Calu3 (cell line): ENCODE measurements at places on chromosomes 13 and 19.

DNA sequence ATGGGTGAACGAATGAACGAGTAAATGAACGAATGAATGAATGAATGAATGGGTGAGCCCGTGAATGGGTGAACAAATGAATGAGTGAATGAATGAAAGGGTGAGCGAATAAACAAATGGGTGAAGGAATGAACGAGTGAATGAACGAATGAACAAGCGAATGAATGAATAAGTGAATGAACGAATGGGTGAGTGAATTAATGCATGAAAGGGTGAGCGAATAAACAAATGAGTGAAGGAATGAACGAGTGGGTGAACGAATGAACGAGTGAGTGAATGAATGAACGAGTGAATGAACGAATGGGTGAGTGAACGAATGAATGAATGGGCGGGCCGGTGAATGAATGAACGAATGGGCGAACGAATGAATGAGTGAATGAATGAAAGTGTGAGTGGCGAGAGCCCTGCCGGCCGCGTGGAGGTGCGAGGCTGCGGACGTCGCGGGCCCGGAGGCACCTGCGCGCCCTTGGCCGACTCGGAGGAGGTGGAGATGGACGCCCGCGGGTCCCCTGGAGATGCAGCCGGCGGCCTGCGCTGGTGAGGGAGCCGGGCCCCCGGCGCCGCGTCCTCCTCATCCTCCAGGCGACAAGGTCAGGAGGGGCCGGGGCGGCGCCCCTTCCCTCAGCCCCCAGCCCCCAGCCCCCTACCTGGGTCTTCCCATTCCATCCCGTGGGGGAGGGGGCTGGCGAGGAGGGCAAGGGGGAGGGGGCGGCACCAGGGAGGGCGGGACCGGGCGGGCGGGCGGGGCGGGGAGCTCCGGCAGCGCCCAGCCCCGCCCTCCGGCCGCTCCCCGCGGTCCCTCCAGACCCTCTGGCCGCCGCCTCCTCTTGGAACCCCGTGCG is 15.4 kb downstream of the ANKRD24 start:
- H3K27me3 ChIP-seq: peaks cover 92% of the 10 kb centered on the region
- peaks cover 12% of the 10 kb centered on the region for H3K4me1 ChIP-seq
- DNase-seq: no peak
- peaks cover 10% of the 10 kb centered on the region for H3K36me3 ChIP-seq
- H3K4me3 ChIP-seq: peak overlapping the region; percentile 52

- DNase-seq: no peak
- H3K27ac ChIP-seq: no peak overlapping the region
- H3K27me3 ChIP-seq: no peaks in the 10 kb centered on the region
- no peaks in the 10 kb centered on the region for H3K4me1 ChIP-seq
These were observed 154.5 kb upstream of the SOX1 start for GRCh38 chr13:111912453-111912866.

- H3K4me3 ChIP-seq: no peak overlapping the region
- no peaks in the 10 kb centered on the region for H3K36me3 ChIP-seq
- H3K4me1 ChIP-seq: no peaks in the 10 kb centered on the region
- DNase-seq: no peak
These were observed 23.8 kb upstream of the VSTM2B start for GRCh38 chr19:29501816-29502580.

- H3K36me3 ChIP-seq: no peaks in the 10 kb centered on the region
- H3K27me3 ChIP-seq: no peaks in the 10 kb centered on the region
These were observed 867.0 kb downstream of the GPC5 start for GRCh38 chr13:92265408-92265807.

DNA sequence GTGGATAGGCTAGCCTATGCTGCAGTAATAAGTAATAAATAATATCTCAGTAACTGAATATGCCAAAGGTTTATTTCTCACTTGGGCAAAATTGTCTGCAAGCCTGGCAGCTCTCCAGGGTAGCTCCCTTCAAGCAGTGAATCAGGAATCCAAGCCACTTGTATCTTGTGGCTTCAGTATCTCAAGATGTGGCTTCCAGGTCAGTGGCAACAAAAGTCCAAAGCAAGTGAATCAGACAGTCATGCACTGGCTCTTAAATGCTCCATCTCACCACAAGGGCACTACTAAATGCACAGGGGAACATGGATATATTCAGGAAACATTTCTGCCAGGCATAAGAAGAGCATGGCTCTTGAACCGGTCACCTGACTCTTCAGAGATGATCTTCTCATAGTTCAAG is 126.3 kb downstream of the KCTD12 start:
- no peaks in the 10 kb centered on the region for H3K36me3 ChIP-seq
- H3K4me3 ChIP-seq: no peak overlapping the region
- no peak overlapping the region for H3K27ac ChIP-seq
- no peaks in the 10 kb centered on the region for H3K27me3 ChIP-seq
- H3K4me1 ChIP-seq: no peaks in the 10 kb centered on the region
- DNase-seq: no peak
